Central memory CD8-positive, alpha-beta T cell (primary cell): ENCODE measurements at places on chromosomes 13 and 19.
A peak's percentile ranks its signal among the peaks of the same experiment; 100 is the strongest.

GRCh38 chr19:46661735-46662592 is 982 bp upstream of the DACT3 start:
- H3K27ac ChIP-seq = peak overlapping the region; percentile 69
- H3K27me3 ChIP-seq = peaks cover 26% of the 10 kb centered on the region
- peak overlapping the region; percentile 76 for H3K4me3 ChIP-seq
- peaks cover 22% of the 10 kb centered on the region for H3K4me1 ChIP-seq
- DNase-seq = peak; percentile 55

- no peak overlapping the region for H3K27ac ChIP-seq
- H3K4me3 ChIP-seq = no peak overlapping the region
- peaks cover 21% of the 10 kb centered on the region for H3K36me3 ChIP-seq
- H3K27me3 ChIP-seq = no peaks in the 10 kb centered on the region
- peaks cover 8% of the 10 kb centered on the region for H3K4me1 ChIP-seq
Observed at GRCh38 chr19:15249528-15249874, 17.3 kb upstream of the EPHX3 start.

DNA sequence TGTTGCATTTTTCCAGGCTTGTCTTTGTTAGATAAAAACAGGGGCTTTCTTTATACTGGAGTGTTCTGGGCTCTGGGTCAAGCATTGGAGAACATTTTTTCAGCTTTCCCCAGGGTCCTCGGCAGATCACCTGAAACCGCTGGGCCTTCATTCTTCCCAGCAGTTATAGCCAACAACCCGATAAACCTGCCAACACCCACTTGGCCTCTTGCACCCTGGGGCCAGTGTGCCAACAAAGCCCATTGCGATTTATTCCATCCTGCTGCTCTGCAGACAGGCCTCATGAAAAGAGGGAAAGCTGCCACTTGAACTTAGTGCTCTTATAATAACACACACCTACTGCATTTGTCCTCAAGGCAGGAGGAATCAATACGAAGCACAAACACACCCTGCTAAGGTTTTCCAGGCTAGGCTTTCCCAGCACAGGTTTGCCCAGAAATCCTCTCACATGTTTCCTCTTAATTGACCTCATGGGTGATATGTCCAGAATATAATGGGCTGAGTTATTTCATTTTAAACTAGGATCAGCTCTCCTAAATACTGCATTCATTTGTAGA is 669.3 kb downstream of the LIG4 start:
- H3K27me3 ChIP-seq = no peaks in the 10 kb centered on the region
- DNase-seq = no peak
- H3K36me3 ChIP-seq = peaks cover 1% of the 10 kb centered on the region

DNA sequence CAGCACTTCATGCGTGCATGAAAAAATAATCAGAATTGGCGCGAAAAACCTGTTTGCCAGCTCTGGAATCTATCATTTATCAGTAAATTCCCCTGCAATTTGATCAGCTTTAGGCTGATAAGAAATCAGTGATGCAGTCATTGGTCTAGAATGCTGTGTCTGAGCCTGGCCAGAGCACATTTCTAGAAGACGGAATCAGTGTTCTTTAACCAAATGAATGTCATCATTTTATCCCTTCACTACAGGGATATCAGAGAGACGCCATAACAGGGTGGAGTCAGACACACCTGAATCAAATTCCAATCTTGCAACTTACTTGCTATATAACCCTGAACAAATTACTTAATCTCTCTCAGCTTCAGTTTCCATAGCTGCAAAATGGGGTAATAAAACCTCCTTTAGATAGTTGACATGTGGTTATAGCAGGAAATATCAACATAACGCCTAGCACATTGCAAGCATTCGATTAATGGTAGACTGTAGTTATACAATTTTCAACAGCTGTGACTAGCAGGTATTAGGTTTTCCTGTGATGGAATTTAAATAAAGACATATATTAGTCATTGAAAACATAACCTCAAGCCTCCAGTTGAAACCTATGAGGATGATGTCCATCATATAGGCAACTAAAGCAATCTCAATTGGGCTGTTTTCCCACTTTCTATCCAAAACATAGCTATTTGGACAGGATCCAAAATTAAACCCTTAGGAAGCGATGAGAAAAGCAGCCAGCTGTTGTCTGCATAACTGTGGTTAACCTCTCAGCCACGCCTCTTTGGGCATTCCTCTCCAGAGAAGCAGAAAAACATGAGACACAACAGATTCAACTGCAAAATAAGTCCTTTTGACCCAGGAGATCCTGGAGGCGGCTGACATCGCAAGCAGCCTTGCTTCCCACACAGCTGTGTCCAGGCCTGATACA is 51.6 kb upstream of the UBL3 start:
- DNase-seq = no peak
- H3K27ac ChIP-seq = peak overlapping the region; percentile 90
- no peaks in the 10 kb centered on the region for H3K36me3 ChIP-seq
- peak overlapping the region; percentile 75 for H3K4me3 ChIP-seq

- H3K4me3 ChIP-seq = no peak overlapping the region
- H3K36me3 ChIP-seq = no peaks in the 10 kb centered on the region
- H3K27ac ChIP-seq = no peak overlapping the region
- no peaks in the 10 kb centered on the region for H3K27me3 ChIP-seq
- H3K4me1 ChIP-seq = peaks cover 33% of the 10 kb centered on the region
Observed at GRCh38 chr19:29290853-29291252, 77.9 kb upstream of the UQCRFS1 start.

GRCh38 chr19:16295057-16295456 is 29.6 kb upstream of the KLF2 start:
- H3K27ac ChIP-seq = no peak overlapping the region
- no peaks in the 10 kb centered on the region for H3K27me3 ChIP-seq
- peaks cover 2% of the 10 kb centered on the region for H3K36me3 ChIP-seq
- no peak for DNase-seq
